ENCODE measurements at places on chromosomes 16 and 17.

DNA sequence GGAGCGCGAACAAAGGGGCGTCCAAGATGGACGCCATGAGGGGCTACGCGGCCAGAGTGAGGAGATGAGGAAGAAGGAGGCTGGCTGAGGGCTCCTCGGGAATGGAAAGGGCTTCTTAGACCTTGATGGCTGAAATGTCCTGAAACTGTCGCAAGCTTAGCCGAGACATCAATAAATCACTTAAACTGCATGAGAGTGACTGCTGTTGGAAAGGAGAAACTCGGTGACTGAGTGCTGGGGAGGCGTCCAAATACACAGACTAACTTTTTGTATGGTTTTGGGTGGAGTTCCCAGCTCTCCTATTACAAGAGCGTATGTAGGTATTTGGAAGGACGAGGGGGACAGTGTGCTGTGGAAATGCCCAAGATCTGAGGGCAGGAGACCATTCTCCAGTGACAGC is 1.4 kb upstream of the GEMIN4 start:
- no peak for DNase-seq

GRCh38 chr16:83266848-83267553 is 540.8 kb upstream of the HSBP1 start:
- DNase-seq: no peak

DNA sequence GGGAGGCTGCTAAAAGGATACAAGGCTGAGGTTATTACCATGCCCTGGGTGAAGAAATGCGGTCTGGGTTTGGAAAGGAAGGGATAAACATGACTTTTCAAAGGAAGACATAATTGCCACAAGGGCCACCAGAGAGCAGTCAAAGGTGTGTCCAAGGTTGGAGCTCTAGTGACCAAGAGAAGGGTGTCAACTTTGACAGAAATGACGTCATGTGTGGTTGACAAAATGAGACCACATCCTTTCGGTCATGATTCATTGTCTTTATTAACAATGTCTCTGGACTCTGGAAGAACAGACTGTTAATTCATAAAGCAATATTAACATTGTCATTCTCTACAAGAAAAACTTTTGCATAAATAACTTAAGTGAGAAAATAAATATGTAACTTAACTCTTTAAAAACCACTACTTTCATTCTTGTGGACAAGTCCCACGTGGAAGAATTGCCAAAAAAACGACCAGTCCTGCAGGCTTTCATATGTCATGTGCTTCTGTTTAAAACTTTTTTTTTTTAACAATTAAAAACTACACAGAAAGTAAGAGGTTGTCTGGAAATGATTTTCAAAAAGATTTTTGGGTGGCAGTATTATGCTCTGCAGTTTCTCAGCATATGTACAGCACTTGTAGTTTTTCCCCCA is 5.0 kb downstream of the SOST start:
- no peak for DNase-seq

GRCh38 chr16:11050944-11051343 is 106.6 kb downstream of the CLEC16A start:
- no peak for DNase-seq

GRCh38 chr16:6081320-6081976 is 983.9 kb upstream of the EEF2KMT start:
- DNase-seq: peak; percentile 64
